ENCODE measurements at places on chromosomes 7 and 10.

DNA sequence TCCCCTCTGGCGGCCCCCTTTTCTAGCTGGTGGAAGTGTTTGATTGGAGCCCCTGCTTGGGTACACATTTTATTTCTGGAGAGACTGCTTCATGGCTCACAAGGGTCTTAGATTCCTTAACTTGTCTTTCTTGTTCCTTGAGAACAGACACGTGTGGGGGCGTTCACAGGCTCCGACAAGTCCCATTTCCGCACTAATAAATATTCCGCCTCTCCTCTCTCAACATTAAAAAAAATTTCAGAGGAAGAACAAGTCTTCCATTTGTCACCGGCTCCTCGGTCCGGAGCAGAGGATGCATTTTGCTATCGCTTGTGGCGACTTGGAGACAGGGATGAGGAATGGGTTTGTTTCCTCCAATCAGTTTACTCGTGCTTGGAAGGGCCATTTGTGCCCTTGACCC, 134.0 kb upstream of the PODXL start:
- no peak for DNase-seq

GRCh38 chr7:6447581-6448199, at the start of gene DAGLB:
DAGLB (minus strand) TSS chr7:6447954; CDS start chr7:6447842, 112 bp downstream.
- DNase-seq: peak; percentile 85

- no peak for DNase-seq
Observed at GRCh38 chr7:114922652-114923402, 933 bp downstream of the MDFIC start.

DNA sequence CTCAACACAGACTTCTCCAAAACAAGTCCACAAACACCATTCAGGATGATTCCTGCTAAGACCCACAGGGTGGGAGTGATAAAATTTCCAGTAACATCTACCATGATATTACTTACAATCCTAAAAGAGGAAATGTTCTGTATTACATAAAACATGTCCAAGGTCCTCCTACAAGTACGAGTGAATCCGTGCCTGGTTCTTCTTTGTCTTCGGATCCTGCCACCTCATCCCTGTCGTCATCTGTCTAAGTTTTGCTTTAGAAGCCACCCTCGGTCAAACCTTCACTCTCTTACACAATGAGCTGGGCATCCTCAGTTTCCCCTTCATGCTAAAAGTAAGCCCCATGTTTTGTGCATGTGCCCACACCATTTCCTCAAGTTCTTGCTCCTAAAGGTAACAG, 279.0 kb downstream of the KCNMA1 start:
- no peak for DNase-seq

DNA sequence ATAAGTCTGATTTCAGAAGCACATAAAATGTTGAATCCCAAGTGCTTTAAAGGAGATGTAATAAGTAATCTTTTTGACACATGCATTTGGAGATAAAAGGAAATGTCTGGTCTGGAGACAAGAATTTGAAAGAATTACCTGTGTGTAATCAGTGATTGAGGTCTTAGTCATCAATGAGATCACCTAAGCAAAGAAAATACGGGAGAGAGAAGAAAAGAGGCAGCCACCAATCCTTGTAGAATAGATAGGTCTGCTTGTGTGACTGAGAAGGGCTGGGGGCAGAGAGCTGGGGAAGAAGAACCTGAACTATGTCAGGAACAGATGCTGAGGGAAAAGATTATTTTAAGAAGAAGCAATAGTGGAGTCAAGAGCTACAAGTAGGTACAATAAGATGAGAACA, 49.3 kb upstream of the ITPRID1 start:
- no peak for DNase-seq

DNA sequence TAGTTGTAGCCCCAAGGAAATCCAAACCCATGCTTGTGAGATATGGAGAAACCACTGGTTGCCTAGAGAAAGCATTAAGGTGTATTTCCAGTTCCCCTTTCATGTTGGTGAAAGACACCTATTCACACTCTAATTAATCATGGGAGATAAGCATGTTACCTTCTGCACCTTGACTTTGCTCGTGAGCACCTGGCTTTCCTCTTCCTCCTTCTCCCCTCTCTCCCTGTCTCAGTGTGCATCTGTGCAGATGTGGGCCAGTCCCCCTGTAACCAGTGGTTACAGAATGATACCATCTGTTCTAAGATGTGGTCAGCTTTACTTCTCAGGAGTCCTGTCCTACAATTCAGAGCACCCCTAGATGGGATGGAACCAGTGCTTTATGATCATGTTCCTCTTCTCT, 160.6 kb downstream of the LCOR start:
- no peak for DNase-seq

DNA sequence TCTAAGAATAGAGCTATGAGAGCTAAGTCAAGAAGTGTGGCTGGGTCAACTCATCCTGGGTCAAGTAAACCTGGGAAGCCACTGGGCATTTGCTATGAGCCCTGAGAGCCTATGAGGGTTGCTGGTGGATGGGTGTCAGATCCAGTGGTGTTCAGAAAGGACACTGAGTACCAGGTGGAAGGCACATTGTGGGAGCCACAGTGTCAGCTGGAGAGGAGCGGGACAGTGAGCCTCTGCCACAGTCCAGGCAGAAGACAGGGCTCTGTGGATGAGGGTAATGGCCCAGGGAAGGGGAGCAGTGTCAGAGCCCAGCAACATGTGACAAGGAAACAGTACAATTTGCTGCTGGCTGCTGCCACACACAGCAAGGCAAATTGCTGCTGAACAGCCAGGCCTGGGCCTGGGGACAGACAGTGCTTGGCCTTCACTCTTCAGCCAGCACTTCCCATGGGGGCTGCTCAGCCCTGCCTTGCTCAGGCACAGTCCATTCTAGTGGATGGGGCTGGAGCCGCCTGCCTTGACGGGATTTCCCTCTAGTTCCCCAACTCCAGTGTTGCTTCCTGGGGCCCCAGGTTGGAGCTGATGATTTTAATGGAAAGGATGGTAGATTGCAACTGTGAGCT, 90.9 kb upstream of the CHST15 start:
- DNase-seq: no peak

DNA sequence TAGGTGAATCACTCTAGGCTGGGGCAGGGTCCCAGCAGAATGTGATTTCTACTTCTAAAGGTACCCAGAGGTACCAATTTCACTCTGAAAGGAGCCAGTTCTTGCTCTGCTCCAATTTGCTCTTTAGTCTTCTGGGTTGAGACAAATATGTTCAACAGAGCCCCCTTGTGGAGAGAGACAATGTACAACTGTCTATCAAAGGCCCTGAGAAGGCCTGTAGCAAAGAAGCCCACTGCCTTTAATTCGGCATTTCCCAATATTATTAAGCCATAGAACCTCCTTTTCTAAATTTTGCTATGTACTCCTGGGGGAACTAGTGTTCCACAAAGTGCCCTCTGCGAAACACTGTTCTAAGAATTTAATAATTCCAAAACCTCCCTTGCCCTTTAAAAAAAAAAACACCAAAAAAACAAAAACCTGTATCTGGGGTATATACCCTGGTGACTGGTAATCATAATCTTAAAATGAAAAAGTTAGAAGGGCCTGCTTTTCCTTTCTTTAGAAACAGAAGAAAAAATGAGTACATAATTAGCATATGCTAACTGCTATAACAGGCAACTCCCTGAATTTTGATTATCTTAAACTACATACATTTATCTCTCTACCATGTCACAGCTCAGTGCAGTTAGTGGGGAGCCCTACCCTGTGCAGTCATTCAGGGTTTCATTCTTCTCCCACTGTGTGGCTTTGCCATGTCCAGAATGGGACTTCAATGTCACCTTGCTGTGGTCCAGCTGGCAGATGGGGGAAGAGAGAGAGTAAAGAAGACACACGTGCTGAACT, 160.9 kb upstream of the BMPER start:
- no peak for DNase-seq

- no peak for DNase-seq
Observed at GRCh38 chr10:21264271-21264670, 261.2 kb downstream of the SKIDA1 start.

- peak; percentile 35 for DNase-seq
Observed at GRCh38 chr10:128078136-128078969, 47.9 kb downstream of the MKI67 start.

GRCh38 chr7:85407391-85407790, 220.5 kb upstream of the SEMA3D start:
- no peak for DNase-seq

GRCh38 chr10:97321804-97322190, 2.7 kb downstream of the FRAT1 start:
- no peak for DNase-seq

GRCh38 chr7:10940704-10941355, 32.8 kb upstream of the PHF14 start:
- no peak for DNase-seq

- DNase-seq: no peak
Observed at GRCh38 chr10:76869931-76870330, 767.7 kb downstream of the KCNMA1 start.

DNA sequence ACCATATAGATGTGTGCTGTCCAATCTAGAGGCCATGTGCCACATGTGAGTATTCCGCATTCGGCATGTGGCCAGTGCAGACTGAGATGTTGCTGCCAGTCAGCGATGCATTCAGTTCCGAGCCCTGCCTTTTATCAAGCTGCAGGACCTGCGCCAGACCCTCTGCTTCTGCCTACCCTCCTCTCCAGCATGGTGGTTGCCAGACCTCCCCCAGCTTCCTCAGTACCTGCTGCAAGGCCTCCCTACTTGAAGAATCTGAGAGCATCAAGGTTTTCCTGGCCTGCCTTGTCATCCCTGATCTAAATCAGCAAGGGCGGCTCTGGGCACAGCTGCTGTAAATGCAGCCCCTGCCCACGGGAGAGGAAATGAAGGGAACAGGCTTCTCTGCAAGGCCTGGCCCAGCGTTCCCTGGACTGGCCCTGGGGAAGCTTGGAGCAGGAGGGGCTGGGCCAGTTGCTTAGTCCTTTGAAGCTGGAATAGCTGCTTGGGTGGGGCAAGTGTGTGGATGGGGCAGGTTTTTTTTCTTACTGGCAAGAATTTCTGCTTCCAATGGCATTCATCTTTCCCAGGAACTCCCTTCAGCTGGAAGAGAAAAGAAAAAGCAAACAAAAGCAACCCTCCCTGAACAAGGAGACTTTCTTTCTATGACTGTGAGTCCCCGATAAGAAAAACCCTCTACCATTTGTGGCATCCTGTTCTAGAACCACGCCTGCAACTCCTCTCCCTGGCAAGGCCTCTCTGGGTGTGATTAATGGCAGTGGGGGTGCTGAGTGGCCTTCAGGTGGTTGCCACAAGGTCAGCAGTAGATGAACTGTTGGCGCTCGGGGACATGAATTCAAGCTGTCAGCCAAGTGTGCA, 93.0 kb downstream of the NHLRC2 start:
- no peak for DNase-seq

- no peak for DNase-seq
Observed at GRCh38 chr10:30092151-30092790, 32.9 kb upstream of the JCAD start.

DNA sequence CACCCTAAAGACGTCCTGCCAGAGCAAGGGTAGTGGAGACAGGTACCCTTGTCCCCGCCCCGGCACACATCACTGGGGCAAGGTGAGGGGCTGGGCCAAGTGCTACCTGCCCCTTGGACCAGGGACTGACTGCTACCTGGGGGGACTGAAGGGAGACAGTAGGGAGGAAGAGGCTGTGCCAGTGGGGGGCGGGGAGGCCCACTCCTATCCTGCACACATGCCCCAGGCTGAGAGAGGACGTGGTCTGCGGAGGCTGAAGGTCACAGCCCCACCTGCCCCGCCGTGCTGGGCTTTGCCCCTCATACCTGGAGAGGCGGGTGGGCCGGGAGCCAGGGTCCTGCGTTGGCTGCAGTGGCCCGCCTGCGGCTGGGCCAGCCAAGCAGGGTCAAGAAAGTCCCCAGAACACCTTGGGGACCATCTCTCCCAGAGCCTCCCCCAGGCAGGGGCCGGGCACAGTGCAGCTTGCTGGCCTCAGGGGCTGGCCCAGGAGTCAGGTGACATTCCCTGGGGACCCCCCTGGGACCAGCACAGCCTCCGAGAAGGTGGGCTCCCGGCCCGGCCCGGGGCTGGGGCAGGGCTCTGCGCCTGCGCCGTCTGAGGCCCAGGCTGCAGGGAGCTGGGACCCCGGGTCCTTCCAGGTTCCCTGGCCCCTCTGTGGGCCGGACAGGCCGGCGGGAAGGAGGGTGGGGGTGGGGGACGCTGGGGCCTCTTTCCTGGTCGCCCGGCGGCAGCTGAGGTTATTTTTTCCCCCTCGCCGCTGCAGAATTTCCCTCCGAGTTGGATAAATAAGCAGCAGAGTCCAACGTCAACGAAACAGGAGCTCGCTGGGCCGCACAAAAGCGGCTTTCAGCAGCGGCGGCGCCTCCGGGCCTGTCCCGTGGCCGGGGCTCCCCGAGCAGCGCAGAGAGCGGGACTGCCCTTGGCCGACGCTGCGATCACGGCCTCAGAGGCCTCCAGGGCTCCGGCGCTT, 9.8 kb upstream of the FZD9 start:
- no peak for DNase-seq

GRCh38 chr10:90993340-90993739, 72.5 kb upstream of the ANKRD1 start:
- DNase-seq: no peak

GRCh38 chr7:75715864-75716263, 22.9 kb downstream of the HIP1 start:
- no peak for DNase-seq

GRCh38 chr7:101935521-101936141, 118.2 kb downstream of the CUX1 start:
- no peak for DNase-seq

DNA sequence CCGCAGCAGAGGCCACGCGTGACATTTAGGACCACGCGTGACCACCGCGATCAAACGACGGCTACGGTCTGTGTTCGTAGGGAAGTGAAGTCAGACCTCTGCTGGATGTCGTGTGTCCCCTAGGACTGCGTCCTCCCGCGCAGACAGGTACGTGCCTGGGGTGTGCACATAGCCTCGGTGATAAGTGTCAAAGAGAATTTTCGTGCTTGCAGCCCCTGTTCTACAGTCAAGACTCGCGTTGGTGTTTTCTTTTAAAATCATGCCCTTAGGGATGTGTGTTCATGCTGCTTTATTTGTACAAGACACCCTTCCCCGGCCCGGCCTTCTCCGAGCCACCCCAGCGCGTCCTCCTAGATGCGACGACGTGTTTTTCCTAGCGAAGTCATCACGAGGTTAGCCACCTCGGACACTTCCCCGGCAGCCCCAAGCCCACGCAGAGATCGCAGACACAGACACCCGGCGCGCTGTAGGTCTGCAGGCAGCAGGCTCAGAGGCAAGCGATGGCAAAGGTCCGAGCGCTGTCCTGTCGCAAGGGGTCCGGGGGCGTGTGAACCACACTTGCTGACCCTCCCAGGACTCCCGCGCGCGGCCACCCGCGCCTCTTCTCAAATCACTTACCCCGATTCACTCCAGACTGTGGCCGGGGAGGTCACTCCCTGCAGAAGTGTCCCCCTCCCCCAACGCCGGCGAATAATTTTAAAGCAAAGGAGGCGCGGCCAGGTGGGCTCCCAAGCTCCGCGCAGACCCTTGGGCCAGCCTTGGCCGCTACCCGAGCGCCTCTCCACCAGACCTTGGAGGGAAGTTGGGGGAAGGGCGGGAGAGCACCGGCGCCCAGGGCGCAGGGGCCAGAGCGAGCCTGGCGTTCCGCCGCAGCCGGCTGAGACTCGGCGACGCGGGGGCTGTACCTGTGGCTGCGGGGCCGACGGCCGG, 552 bp downstream of the MKX start:
- DNase-seq: no peak

- DNase-seq: no peak
Observed at GRCh38 chr10:24872049-24872789, 80.2 kb downstream of the PRTFDC1 start.

GRCh38 chr10:11255796-11256444, 238.2 kb downstream of the CELF2 start:
- no peak for DNase-seq

GRCh38 chr10:49335364-49335972, 36.5 kb downstream of the C10orf71 start:
- DNase-seq: no peak

Data from D721Med (cell line).